ENCODE measurements at places on chromosomes 6 and 20.

DNA sequence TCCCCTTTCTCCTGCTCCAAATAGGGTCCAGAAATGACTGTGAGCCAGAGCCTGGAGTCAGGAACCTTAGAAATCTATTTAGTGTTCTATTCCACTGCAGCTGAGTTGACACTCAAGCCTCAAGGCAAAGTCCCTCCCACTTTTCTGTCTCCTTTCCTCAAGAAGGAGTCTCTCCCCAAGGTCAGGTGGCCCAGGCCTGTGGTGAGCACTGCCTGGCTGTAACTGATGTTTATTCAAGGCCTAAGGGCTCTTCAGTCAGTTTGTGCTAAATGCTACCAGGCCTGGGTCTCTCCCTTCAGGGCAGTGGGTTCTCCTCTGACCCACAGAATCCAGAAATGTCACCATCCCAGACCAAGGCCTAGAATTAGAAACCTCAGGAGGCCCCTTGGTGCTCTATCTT, 1042.9 kb upstream of the EPHA7 start:
- no peak for DNase-seq

DNA sequence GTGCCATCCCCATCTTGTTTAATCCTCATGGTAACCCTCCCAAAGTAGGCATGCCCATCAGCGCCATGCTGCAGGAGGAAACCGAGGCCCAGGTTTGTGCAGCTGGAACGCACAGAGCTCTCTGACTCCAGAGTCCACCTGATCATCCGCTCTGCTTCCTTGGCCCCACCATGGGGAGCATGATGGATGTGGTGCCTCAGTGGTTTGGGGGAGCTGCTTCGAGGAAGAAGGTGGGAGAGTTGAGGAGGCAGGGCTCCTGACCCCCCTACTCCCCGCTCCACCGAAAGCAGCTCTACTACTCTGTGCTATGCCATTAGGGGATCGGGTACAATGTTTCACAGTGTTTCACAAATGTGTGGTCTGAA, 52.2 kb downstream of the TGM2 start:
- no peak for DNase-seq

DNA sequence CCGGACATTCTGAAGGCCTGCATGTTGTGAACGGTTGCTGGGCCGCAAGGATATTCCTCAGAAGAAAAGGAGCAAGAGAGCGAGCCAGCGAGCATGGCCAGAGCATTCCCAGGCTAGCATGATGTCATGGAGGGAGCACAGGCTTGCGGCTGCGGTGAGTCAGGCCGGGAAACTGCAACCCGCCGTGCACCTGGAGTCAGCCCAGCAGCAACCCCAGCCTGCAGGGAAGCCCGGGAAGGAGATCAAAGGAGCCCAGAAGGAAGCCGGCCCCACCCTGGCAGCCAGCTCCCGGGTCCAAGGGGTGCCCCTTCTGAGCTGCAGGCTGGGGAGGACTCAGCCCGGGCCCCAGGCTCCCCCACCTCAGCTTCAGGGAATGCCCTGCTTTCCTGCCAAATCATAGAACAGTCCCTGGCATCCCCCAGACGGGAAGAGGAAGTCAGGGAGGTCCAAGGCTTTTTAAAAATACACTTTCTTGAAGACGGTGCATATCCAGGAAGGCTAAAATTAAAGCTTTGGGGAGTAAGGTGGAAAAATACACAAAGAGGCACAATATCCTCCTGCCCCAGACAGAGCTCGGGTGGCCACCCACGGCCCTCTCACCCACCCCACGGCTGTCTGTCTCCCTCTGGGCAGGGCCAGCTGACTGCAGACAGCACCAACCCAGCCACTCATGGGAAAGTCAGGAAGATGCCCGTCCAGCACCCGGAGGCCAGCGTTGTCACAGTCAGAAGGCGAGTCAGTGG, 53.7 kb downstream of the BMP7 start:
- no peak for DNase-seq

DNA sequence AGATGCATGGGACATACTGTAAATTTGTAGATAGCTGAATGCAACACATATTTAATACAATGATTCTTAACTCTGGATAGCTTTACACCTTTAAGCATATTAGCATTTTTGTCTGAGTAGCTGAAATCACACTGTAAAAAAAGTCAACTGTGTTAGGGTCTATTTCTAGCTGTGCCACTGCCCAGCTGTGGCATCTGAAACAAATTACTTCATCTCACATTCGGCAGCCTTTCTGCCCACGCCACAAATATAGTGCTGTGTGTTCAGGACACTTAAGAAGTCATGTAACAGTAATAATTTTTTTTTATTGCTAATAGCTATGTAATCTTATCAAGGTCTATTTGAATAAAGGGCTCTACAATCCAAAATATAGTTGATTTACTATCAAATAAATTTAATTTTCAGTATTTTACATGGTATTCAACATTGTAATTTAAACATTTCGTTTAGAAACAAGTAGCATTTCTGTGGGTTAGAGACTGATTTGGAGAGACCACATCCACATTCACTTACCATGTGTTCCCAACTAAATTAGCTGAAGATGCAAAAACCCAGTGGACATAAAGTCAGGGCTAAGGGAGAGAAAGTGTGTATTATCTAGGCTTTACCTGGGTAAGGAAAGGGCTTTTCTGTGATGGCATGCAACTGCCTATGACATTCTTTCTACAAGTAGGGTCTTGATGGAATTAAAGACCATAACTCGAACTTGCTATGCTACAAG, 276.7 kb downstream of the PLCB1 start:
- DNase-seq, result no peak

- DNase-seq, result no peak
Measured at GRCh38 chr6:17877196-17877894, 110.1 kb downstream of the KIF13A start.

DNA sequence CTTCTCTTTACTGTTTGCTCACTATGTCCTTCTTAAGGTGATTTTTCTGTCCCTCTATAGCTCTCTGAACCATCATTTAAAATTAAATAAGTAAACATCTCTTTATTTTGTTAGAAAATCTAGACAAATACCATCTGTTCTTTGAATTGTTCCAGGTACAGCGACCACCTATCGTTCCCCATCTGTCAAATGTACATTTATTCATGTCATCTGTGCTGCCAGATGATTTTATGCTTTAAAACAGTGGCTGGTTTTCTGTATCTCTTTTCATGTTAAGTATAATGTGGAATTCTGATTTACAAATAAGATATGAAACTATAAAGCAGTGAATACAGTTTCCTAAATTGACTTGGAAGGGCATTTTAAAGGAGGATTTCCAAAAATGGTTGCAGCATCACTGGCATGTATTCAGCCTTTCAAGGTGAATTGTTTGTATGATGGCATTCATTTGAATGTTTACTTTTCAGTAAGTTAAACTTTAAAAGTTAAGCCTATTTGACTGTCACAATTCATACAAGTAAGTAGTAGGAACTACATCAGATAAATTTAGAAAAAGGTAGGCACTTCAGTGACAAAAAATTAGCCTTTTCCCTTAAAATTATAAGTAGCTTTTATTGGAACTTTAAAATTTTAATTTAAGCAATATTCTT, 92.6 kb upstream of the CLVS2 start:
- DNase-seq, result no peak

DNA sequence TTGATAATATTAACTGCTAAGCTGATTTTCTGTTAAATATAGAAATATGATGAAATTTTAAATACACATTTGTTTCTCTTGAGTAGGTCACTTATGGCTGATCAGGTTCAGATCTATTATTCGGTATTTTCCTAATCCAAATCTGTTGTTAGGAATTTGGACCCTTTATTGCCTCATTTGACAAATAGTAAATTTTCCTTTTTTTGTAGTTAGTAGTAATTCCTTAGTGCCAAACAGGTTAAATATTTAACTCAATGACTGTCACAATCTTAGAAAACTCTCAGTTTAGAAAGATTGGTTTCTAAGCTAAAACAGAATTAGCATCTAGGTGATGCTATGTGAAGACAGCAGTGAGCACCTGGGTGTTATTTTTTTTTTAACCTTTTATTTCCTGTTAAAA, 1598.9 kb downstream of the KHDRBS2 start:
- no peak for DNase-seq
